ENCODE measurements at places on chromosomes 13 and 19.

GRCh38 chr13:29883941-29884518 is 33.6 kb upstream of the UBL3 start:
- no peak for DNase-seq

- DNase-seq, result no peak
Measured at GRCh38 chr13:42071672-42072419, 23.4 kb downstream of the DGKH start.

DNA sequence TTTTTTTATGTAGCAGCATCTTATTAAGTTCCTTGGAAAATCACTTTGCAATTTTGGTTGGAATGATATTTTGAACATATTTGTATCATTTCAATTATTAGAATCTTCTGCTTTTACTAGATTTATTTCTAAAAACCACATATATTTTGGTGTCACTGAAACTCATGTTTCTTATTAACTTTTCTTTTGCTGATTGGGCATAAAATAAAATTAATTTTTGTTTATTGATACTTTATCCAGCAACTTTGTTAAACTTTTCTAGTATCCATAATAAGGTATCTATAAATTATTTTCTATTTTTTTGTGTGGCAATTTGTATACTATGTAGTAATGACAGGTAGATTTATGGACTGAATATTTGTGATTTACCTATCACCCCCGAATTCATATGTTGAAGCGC is 556.4 kb upstream of the ATXN8OS start:
- no peak for DNase-seq

DNA sequence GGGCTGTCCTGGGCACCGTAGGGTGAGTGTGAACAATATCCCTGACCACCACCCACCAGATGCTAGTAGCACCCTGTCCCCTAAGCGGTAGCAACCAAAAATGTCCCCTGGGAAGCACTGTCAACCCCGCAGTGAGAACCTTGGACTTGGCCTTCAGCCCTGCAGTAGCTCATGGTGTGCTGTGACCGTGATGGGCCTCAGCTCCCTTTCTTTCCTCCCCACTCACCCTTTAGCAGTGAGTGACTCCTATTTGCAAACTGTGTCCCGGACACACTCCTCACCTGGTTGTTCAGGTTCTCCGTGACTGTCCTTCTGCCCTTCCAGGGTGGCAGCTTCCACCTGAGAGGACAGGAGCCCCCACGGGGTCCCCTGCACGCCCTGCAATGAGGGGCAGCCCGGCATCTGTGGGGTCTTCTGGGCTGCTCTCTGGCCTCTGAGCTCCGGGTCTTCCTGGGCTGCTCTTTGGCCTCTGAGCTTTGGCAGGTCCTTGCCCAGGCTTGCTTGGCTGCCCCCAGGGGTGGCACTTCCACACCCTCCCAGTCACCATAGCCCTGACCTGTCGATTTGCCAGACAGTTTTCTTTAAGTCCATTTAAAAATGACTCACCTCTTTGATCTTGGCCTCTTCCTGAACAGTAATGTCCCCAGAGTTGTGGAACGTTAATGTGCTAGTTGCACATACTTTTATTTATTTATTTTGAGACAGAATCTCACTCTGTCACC is 3.8 kb downstream of the KDM4B start:
- DNase-seq, result no peak

DNA sequence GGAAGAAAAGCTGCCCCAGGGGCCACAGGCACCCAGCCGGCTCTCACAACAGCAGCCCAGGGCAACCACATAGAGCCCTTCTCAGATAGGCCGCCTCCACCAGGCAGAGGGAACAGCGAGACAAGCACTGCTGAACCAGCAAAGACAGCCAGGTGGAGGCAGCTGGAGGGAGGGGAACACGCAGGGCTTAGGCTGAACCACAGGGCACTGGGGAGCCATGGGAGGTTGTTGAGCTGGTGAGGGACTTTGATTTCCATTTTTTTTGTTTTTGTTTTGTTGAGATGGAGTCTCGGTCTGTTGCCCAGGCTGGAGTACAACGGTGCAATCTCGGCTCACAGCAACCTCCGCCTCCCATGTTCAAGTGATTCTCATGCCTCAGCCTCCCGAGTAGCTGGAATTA is 3.5 kb downstream of the GAMT start:
- DNase-seq, result no peak

DNA sequence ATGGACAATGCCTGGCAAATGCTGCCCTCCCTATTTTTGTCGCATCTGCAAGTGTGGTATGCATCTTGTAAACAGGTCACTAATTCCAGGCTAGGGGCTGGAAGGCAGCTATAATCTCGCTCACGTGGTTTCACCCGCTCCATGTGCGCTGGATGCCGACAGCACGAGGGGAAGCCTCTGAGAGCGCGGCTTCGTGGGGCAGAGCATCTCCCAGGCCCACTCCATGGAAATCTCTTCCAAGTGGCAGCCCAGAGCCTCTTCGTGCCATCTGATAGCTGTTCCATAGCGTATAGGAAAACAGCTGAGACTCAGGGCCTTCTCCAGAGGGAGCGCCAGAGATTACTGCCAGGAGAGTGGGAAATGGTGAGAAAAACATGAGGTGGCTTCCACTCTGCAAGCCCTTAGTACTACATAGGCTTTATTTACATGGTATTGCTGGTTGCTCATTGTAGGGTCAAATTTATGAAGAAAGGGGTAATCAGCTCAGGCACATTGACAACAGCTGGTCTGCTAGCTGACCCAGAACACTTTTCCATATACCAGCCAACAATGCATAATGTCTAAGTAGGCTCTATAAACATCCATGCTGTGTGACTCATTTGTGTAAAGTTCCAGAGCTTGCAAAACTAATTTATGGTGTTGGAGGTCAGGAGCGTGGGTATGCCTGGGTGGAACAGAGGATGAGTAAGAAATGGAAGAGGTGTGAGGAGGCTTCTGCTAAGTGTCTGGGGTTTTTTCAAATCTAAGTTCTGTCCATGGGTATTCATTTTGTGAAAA is 165.2 kb downstream of the SHISA2 start:
- no peak for DNase-seq

- no peak for DNase-seq
Measured at GRCh38 chr13:47317356-47317755, 420.5 kb upstream of the HTR2A start.

GRCh38 chr13:31452525-31452924 is 252.8 kb downstream of the B3GLCT start:
- no peak for DNase-seq

DNA sequence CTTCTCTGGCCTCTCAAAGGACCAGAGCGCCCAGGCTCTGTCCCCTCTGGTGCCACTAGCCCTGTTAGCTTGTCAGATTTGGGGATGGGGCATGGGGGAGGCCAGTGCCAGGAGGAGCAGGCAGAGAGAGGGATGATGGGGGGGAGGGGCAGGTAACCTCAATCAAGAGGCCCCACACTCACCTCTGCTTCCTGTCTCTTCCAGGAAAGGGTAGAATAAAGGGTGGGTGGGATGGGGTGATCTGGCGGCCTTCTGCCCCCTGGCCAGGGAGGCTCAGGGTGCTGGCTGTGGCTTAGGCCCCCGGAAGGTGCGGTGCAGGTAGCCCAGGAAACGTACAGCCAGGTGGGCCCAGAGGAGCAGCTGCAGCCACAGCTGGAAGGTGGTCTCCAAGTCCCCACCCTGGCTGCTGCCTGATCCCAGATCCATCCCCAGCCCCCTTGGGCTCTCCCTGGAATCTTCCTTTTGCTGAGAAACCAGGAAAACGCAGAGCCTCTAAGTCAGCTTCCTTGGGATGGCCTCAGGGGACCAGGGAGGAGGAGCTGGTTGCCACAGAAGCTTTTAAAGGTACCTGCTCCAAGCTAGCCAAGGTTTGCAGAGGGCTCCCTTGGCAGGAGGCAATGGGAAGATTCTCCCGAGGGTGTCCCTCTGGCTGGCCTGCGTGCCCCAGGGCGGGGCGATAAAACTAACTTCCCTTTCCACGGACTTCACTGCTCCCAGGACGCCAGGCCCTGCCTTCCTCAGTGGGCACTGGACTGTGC is 5.3 kb downstream of the PRKACA start:
- DNase-seq, result no peak

DNA sequence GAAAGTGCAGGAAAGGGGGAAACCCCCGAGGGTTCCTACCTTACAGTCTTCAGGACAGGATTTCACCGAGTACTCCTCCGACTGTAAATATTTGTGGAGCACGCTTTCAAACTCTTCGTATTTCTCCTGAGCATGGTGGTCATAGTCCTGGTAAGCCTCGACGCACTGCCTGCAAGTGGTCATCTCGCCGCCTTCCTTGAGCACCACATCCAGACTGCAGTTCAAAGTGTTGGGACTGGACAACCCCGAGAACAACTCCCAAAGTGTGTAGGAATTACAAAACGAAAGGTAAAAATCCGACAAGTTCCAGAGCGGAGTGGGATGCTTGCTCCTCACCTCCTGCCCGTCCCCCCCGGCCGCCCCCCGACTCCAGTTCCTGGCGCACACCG is 349.7 kb downstream of the LIG4 start:
- no peak for DNase-seq

- no peak for DNase-seq
Measured at GRCh38 chr19:8531470-8531869, 17.5 kb upstream of the ZNF414 start.

GRCh38 chr19:13090511-13091231 is 12.0 kb downstream of the LYL1 start:
- DNase-seq, result no peak

Data from CD4-positive, alpha-beta T cell (primary cell).